KBM-7 (cell line): ENCODE measurements at places on chromosomes 4 and X.

DNA sequence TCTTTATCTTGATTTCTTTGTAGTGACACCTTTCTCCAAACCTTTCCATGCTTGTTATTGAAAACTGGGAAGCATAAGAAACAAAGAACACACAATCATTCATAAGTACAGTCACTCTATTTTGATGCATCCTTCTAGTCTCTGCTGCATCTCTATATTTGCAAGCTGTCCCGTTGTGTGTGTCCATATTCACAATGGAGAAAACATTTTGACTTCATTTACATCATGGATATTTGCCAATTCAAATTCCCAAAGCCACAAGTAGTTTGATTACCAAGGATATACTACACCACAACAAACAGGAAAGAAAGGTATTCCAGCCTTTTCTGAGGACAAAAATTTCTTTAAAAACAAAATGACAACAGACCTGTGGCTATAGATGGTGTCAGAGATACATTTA lies 673.8 kb downstream of the STIM2 start:
- no peak for DNase-seq

- no peak for DNase-seq
These were observed 33.5 kb upstream of the SPANXD start for GRCh38 chrX:141732031-141732430.

DNA sequence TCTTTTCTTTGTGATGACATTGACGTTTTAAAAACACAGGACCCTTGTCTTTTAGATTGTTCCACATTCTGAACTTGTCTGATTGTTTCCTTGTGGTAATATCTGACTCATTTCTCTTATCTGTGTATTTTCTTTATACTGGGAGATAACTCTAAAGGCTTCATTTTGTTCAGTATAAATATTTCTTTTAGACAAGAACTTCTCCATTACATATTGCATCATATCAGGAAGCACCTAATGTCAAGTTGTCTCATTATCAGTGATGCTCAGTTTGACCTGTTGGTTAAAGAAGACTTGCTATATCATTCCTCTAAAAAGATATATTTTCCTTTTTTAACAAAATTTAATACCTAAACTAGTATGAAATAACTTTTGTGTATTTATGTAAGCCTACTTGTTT lies 152.3 kb upstream of the BMP3 start:
- DNase-seq, result no peak

- no peak for DNase-seq
These were observed 77.8 kb downstream of the SHROOM2 start for GRCh38 chrX:9864011-9864410.

GRCh38 chr4:145786261-145786660 lies 106.3 kb downstream of the C4orf51 start:
- no peak for DNase-seq

DNA sequence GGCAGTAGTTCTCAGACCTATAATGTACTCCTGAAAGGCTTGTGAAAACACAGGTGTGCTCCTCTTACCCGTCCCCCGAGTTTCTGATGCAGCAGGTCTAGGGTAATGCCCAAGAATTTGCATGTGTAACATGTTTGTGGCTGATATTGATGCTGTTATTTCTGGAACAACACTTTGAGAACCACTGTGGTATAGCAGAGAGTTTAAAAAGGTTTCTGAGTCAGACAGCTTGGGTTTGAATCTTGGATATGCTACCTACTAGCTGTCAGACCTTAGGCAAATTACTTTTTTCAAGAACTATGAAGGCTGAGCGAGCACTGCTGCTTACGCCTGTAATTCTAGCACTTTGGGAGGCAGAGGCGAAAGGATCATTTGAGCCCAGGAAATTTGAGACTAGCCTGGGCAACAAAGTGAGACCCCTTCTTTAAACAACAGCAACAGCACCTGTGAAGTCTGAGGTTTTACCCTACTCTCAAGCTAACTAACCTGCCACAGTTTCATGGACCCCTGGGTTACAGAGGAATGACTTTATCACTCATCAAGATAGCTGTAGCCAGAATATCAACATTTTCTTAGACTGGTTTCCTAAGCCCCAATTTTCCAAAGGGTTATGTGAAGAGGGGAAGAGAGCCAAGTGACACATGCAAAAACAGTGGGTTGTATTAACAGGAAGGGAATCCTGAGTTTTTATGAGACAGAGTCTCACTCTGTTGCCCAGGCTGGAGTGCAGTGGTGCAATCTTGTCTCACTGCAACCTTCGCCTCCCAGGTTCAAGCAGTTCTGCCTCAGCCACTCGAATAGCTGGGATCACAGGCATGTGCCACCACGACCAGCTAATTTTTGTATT lies 5.1 kb downstream of the AFF1 start:
- no peak for DNase-seq

DNA sequence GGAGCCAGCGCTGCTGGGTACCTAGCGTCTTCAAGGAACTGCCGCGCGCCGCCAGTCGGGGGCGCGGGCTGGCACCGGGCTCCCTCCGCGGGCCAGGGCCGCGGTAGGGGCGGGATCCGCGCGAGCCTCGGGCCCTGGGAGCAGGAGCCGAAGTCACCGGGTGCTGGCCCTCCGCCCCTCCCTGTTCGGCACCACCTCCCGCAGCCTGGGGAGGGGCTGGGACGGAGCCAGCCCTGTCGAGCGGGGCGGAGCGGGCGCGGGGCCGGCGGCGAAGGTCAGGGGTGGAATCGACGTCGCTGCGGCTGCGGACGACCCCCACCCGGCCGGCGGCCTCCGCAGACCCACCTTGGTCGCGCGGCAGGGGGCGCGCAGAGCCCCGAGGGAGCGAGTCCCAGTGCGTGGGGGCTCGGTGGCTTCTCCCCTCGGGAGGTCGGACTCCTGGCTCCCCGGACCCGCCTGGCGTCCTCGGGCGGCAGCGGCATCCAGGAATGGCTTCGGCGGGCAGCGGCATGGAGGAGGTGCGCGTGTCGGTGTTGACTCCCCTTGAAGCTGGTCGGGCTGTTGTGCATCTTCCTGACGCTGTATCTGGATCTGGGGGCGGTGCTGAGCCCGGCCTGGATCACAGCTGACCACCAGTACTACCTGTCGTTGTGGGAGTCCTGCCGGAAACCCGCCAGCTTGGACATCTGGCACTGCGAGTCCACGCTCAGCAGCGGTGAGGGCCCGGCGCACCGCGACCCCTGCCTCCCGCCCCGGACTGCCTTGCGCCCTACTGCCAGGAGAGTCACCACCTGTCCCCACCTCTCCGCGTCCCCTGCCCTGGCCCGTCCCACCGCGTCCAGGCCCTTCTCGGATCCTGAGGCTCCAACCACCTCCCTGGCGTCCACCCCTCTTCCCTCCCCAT lies 50.5 kb upstream of the FAM47C start:
- DNase-seq, result no peak

DNA sequence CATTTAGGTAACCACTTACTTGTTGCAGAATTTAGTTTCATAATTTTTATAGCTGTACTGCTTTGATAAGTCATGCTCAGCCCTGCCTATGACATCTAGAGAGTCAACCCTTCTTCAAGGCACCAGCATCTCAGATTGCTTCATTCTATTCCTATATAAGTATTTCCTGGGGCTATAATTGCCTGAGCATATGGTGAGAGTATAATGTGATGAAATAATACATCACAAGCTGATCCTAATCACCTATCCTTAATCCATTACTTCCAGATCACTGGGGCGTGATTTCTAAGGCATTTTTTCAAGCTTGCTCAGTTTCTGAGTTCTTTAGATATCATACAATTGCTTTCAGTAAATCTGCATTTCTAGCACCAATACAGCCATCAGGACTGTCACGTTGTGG lies 200.0 kb upstream of the NPY2R start:
- no peak for DNase-seq

GRCh38 chrX:136635235-136635634 lies 12.7 kb upstream of the CD40LG start:
- DNase-seq, result peak; percentile 46

DNA sequence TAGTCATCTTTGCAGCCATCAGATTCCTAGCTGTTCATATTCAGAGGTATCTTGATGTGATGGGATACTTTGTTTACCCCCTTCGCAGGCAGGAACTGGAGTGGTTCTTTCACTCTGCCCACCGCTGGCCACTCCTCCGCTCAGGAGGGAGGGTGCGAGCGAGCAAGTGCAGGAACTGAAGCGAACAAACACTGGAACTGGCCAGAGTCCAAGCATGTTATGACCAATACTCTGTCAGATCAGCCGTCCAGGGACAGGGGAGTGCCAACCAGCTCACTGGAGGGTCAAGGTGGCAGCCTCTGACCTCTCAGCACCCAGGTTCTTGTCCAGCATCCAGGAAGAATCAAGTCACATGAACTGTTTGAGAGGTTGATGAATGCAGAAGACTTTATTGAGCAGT lies 18.0 kb upstream of the MANBA start:
- no peak for DNase-seq

DNA sequence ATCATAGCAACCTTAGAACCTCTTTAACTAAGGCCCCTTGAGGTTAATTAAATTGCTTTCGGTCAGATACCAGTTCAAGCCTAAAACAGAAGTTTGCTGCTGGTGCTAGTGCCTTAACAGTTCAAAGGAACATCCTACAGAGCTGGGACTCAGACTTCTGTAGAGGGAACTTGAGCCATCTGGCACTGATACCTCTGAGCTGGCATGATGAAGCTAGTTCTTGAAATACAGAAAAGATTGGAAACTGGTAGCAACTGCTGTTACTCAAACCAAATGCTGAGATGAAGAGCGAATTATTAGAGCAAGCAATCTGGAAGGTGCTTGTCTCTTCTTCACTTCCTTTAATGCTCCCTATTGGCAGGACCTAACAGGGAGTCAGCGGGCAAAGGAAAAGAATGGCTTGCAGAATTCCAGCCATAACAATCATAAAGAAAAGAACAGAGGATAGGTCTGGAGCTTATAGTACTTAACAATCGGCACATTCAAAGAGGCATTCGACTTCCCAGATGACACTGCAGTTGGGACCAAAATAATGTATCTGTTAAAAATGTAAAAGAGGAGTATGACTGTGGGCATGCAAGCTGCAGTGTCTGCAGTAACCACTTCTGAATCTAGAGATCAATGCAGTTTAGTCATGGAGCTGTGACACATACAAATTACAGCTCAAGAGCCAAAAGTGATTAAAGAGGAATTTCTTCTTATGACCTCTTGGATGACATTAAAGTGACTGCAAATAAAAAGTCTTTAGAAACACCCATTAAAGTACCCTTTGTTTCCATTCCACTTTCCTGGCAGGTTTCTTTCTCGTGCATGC lies 298.9 kb downstream of the PDGFC start:
- no peak for DNase-seq

- no peak for DNase-seq
These were observed 23.5 kb downstream of the KCNE5 start for GRCh38 chrX:109601486-109601885.

- no peak for DNase-seq
These were observed 28.6 kb downstream of the DAPP1 start for GRCh38 chr4:99845179-99845578.

- DNase-seq, result no peak
These were observed 138.9 kb downstream of the NPNT start for GRCh38 chr4:106034220-106034619.

GRCh38 chrX:42143866-42144592 lies 220.7 kb upstream of the CASK start:
- DNase-seq, result peak; percentile 88

GRCh38 chr4:64935469-64936001 lies 526.3 kb upstream of the TECRL start:
- no peak for DNase-seq

- DNase-seq, result peak; percentile 91
These were observed 13.7 kb upstream of the SCOC start for GRCh38 chr4:140359562-140360427.

DNA sequence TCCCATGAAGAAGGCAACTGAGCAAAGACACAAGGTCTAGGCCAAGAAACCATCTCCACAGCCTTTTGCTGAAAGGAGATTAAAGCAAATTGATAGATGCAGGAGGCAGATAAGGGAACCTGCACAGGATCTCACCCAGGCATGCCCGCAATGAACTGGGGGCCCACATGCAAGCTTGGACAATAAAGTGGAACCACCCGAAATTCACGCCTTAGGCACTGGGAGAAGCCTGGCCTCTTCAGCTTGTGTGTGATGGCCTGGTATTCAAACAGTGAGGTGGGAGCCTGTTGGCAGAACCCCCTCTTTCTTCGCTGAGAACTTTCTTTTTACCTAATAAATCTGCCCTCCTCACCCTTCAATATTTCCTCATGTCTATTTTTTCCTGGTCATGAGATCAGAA lies 213.2 kb downstream of the NR3C2 start:
- DNase-seq, result no peak
